Pericardium fibroblast (primary cell): ENCODE measurements at places on chromosomes 11 and 22. TPM values are rescaled to one million over a fixed set of nuclear protein-coding genes. Genes with fewer than 3 reads are reported as not detected.

RIMBP3B gene
- 0.09 and 0.23 TPM in 2 replicates for total RNA-seq

SCN2B gene
- total RNA-seq = 0.09 TPM in 1 of 2 replicates, not detected in the other

PGA4 gene
- total RNA-seq = not detected in 2 replicates

DRD2 gene
- 0.23 TPM in 1 of 2 replicates, not detected in the other for total RNA-seq

EFCAB6 gene
- 1.0 and 1.5 TPM in 2 replicates for total RNA-seq

LUZP2 gene
- 2.6 TPM in 1 of 2 replicates, not detected in the other for total RNA-seq

KCNJ1 gene
- total RNA-seq = not detected in 2 replicates
